8988T (cell line): ENCODE measurements at places on chromosomes 6 and 20.

- DNase-seq: no peak
These were observed 60.0 kb upstream of the BTN3A2 start for GRCh38 chr6:26304797-26305640.

- no peak for DNase-seq
These were observed 302.0 kb downstream of the NRN1 start for GRCh38 chr6:5704708-5705107.

GRCh38 chr20:22499515-22500166 lies 84.7 kb downstream of the FOXA2 start:
- DNase-seq: no peak

DNA sequence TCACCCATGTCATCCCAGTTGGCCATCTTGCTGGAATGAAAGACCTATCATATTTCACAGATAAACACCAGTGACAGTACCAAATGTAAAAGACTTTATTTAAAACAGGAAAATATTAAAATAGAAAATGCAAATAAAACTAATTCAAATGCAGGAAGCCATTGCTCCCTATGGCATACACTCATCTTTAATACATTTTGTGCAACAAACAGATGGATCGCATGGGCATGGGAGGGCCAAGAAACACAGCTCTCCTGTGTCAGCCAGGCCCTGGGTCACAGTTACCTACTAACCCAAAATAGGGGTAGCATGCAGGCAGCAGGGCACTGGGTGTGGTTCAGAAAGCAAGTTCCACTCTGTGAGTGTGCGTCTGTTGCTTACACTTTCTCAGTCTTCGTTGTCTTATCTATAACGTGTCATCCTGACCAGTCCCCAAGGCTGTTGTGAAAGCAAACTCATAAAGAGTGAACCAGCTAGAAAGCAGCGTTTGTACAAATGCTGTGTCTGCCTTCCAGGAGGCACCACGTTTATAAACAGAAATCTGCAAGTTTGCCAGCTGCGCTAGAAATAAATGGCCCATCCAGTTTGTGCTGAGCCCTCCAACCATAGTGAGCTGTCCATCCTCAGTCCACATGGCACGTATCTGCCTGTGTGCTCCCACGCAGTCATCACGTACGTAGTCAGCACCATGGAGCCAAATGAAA lies 180.5 kb downstream of the SYNDIG1 start:
- DNase-seq: no peak

DNA sequence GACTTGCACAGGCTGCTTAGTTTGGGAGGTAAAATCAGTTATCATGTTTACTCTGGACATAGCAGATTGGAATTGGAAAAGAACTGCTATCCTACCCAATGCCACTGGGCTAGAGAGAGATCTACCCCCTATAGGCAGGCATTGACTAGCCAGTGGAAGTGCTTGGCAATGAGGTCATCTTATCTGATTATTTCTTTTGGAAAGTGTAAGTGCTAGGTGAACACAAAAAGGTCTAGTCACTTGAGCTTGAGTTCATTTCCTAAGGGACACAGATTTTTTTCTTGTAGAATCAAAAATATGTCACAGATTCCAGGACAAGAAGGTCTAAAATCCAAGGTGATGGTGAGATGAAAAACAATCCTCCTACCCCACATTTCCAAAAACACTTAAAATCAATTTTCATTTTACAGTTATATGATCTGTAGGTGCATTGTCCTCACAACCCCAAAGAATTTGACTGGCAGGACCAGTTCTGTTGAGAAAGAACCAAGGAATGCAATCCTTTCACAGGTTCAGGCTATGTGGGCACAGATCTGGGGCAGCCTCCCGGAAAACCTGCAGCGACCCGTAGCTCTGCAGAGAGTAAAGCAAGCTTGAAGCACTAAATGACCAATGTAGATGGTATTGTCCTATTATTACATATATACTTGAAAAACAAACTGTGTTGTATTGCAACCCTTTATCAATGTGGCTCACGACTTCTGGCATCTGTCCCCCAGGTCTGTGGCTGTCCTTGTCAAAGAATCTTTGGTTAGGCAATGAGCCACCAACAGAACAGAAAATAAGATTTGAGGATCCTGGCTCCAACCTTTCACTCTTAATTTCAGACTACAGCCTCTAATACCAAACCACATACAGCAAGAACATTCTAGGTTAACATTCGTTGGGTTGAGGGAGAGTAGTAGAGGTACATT lies 67.3 kb upstream of the ADTRP start:
- no peak for DNase-seq

DNA sequence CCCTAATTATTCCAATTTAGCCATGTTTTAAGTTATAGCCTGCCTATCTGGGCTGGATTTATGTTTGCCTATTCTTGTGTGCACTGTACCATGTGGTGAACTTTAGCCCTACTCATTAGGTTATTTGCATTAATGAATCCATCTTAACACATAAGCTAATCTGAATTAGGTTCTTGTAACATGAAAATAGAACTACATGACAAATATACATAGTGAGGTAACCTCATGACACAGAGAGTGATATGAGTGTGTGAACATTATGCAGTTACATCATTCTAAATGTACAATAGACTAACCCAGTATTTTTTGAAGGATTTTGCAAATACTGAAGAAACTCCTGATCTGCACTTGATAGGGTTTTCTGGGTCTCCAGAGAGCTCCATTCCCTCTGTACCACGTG lies 733.7 kb upstream of the CITED2 start:
- no peak for DNase-seq

DNA sequence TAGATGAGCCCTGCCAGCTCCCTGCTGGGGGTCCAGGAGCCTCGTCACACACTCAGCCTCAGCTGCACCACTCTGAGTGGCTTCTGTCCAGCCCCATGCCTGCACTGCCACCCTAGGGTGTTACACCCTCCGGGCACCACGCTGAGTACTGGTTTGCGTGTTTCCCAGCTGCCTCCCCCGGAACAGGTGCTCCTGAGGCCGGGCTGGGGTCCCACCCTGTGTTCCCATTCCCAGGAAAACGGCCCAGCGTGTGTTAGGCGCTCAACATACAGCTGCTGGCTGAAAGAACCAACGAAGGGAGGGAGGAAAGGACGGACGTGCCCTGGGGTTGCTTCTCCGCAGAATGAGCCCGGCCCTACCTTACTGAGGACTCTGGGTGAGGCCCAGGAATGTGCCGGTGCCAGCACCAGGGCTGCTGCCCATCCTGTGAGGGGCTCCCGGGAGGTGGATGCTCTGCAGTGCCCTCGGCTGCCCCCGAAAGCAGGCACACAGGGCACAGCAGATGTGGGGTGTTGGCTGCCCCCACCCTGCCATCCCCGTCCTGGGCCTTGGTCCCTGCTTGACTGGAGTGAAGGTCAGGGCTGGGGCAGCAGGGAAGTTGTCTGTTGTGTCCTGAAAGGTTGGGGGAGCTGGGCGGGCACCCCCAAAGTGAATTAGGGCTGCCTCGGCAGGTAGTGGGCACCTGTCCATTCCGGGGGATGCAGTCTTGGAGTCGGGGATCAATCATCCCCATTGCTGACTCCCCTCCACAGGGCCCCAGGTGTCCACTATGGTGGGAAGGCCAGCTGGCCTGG lies 16.3 kb downstream of the LAMA5 start:
- DNase-seq: no peak

DNA sequence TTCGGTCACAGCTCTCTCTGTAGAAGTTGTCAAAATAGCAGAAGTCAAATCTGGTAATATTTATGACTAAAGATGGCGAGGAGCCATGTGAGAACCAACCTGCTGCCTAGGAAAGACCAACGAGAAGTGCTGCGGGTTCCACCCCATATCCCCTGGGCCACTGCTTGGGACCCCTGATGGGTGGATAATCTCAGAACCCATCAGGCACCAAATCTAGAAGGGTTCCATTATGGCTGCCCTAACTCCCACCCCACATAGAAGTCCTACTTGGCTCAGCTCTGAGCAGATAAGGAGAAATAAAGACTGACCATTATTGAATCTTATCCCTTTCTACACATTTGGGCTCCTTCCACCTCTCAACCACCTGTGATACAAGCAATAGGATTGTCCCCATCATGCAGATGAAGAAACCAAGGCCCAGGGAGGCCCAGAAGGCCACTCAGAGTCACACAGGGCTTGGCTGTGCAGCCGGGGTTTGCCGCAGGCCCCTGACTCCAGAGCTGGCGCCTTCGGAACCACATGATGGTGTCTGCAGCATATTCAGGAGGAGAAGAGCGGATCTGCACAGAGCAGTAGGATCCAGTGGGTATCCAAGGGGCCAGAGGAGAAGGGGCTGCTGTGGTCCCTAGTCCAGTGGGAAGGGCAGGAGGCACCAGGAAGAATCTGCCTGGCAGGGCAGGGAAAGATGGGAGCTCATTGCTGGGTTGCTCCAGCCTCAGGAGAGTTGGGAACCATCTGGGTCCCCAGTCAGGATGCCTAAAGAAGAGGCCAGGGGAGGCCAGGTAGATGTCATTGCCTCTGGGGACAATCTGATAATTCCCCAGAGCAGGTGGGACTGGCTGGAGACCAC lies 9.6 kb upstream of the PCMTD2 start:
- peak; percentile 11 for DNase-seq

DNA sequence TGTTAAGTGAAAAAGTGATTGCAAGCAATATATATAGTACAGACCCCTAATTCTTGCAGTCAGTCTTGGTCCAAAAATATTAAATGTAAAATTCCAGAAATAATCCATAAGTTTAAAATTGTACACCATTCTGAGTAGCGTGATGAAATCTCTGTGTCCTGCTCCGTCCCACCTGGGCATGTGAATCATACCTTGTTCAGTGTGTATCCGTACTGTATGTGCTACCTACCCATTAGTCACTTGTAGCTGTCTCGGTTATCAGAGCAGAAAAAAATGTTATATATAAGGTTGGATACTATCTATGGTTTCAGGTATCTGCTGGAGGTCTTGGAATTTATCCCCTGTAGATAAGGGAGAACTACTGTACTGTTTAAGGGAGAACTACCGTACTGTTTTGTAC lies 16.3 kb downstream of the IRAK1BP1 start:
- DNase-seq: no peak

DNA sequence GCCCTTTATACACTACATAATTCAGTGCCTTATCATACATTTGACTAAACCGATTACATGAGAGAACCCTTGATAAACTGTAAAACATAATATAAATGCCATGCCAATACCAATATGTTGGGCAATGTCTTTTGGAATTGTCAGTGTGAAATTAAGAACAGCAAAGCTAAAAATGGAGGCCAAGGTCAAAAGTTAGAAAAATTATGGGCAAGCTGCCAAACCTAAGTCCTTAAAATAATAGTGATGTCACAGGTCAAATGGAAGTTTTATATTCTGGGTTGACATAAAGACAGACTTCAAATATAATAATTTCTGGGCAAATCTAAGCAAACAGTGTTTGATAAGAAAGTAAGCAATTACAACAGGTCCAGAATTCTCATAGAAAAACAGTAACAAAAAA lies 696.7 kb downstream of the RNF144B start:
- no peak for DNase-seq

DNA sequence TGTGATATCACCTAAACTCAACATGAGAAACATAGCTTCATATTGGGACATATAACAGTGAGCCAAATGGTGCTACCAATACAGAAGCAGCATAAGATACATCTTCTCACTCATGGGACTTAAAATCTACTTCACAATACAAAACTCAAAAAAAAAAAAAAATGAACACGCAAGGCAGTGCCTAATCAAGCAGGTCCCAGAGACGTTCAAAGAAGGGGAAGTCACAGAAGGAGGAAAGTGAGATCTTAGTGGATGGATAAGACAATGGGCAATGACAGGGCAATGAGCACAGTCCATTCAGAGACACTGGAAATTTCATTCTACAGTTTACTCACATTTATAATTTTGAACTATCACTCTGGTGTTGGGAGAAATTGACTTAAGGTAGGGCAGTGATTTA lies 88.3 kb downstream of the FAM50B start:
- DNase-seq: no peak
